Posterior cingulate gyrus (tissue), 11 donors: ENCODE measurements at places on chromosomes 16 and 17.

- DNase-seq, result no peak
Measured at GRCh38 chr17:35074711-35075707, 11.5 kb upstream of the RFFL start.

- DNase-seq, result no peak
Measured at GRCh38 chr17:14826358-14826757, 438.8 kb downstream of the PMP22 start.

DNA sequence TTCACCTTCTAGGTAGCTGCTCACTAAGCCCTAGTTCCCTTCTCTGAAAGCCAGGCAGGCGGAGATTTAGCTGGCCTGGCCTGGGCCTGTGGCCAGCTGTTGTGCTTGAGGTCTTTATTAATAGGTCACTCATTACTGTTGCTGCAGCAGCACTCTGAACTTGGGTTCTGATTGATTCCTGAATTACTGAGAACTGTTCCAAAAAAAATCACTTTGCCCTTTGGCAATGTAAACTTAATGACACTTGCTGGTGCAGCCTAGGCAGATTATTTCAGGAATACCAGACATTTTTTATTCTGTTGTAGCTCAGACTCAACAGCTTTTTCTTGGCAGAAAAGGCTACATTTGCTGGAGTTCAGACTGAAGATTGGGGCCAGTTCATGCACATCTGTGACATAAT, 2.7 kb downstream of the TOM1L1 start:
- DNase-seq, result no peak

DNA sequence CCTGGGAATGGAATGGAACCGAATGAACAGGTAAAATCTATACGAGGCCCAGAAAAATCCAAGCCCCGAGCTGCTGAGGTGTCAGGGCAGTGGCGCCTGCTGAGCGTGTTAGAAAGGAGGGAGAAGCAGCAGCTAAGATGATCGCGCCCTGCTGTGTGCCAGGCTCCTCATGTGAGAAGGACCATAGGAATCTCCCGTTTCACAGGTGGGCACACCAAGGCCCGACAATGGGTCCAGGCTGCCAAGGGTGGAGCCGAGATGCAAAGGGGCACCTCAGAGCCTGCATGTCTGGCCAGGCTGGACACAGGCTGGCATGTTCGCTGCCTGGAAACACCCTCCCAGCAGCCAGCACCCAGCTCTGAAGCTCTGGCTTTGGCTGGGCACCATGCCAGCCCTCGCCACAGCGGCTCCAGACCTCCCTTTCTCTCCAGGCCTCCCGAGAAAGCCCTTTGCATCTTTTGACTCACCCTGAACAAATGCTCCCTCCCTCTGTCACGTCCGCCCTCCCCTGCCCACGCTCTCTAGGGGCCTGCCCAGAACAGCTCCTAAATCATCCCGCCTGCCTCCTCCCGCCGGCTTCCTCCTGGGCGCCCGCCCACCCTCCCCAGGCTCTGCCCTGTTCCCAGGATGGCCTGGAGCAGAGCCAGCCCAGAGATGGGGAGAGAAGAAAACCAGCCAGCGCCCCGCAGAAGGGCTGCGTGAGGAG, 217.8 kb upstream of the GSE1 start:
- DNase-seq, result no peak

GRCh38 chr16:53456625-53457024, 22.4 kb downstream of the RBL2 start:
- DNase-seq, result no peak

GRCh38 chr17:83056583-83057396, 22.6 kb upstream of the METRNL start:
- no peak for DNase-seq

GRCh38 chr16:81782236-81782635, 3.1 kb downstream of the PLCG2 start:
- no peak for DNase-seq

- DNase-seq, result no peak
Measured at GRCh38 chr17:66467766-66468165, 165.4 kb downstream of the PRKCA start.
